Fibroblast of pulmonary artery (primary cell): ENCODE measurements at places on chromosomes 5 and 9.

- no peak for DNase-seq
These were observed 34.8 kb downstream of the VAV2 start for GRCh38 chr9:133957328-133957727.

DNA sequence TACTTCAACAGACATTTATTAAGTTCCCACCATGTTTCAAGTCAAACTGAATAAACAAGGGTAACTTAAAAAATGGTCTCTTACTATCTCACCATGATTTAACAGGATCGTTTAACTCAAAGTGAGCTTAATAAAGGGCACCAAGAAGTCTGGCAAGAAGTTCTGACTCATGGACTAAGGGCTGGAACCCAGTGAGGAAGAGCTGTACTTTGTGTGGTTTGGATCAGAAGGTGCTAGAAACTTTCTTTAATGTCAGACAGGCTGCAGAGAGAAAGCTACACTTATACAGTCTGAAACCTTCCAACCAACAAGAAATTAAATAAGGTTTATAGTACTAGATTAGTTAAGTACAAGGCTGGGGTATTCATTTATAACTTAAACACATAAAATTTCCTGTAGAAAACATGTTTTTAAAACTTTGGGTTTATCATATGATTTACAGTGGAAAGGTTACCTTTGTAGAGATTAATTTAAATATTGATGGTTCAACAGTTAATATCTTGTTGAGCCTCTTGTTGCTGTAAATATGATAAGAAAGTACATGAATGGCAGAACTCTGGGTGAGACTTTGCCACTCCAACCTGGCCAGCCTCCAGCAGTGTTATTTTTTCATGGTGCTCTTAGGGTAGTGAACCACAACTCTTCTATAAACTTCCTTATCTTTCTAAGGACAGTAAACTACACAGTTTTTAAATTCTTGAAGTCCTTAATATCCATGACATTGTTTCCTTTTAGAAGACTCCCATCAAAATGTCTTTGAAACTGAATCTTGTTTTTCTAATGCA lies 162.8 kb downstream of the MAN2A1 start:
- no peak for DNase-seq

DNA sequence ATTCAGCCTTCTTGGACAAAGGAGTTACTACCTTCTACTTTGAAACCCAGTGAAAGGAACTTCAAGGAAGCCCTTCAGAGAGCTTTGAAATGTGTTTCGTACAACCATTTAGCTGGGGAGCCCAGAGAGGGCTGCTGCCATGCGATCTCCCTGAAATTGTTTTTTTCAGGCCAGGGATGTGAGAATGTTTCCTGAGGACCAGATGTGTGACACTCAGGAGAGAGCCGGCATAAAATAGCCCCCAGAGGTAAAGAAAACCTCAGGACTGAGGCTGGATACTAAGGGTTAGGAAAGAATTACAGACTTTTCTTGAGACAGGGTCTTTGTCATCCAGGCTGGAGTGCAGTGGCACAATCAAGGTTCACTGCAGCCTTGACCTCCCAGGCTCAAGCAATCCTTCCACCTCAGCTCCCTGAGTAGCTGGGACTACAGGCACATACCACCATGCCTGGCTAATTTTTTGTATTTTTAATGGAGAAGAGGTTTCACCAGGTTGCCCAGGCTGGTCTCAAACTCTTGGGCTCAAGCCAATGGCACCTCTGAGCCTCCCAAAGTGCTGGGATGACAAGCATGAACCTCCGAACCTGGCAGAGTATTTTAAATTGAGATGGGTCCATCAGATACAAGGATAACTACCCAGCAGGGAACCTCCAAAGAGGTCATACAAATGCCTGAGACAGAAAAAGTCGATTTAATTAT lies 8.4 kb downstream of the RPL37 start:
- DNase-seq = no peak

GRCh38 chr9:131276094-131276888 lies at the start of gene FAM78A:
Gene FAM78A (minus strand): TSS chr9:131276510. CDS start chr9:131276179, 331 bp downstream.
- no peak for DNase-seq

- DNase-seq = no peak
These were observed 19.4 kb downstream of the PSAT1 start for GRCh38 chr9:78316166-78316892.

DNA sequence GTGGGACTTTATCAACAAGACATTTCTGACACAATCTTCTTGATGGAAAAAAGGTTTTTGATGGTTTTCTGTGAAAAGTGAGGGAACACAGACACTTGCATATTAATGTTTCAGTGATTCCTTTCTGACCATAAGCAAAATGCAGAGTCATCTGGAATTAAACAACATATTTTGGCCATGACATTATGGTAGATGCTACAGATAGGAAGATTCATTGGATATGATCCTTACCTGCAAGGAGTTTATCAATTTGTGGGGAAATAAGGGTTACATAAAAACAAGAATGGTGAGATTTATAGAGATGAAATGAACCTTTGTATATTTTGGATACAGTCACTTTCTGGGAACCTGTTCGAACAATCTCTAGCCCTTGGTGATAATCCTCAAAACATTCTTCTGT lies 155.3 kb upstream of the GNA14 start:
- DNase-seq = no peak

DNA sequence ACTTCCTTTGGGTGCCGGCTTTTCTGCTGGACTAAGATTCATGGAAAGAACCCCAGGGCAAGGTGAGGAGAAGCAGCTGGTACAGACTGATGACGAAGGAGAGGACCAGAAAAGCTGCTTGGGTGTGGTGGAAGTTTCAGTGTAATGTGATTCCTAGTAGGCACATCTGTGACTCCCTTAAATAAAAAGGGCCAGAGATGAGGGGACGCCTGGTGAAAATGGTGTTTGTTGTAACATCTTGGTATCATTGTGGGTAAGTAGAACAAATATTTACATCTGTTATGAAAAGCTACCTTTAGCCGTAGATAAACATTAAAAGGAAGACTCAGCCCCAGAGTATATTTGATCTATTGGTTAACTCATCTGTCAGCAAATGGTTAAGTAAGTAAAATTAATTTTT lies 33.8 kb downstream of the OTULINL start:
- DNase-seq = no peak

DNA sequence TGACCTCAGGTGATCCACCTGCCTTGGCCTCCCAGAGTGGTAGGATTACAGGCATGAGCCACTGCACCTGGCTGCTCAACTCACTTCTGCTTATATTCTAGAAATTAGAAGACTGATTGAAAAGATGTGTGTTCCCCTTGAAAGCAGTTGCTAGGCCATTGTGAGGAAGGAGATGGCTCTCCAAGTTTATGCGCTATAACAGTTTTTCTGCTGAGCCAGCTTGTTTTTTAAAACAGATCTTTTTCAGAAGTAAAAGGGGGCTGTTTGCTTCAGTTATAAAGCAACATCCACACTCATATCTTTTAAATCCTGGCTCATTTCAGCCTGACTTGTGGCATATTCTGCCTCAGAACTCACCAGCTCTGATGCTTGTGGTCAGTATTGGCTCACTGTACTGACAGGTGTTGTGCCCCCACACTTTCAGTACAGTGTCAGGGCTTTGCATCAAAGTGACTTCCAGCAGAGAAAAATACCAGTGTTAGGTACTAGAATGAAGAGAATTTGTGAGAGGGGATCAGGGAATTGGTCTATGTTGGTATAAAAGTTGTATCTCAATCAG lies 49.4 kb downstream of the NUP214 start:
- no peak for DNase-seq

- no peak for DNase-seq
These were observed 114.0 kb downstream of the DNAH5 start for GRCh38 chr5:13830536-13830935.

GRCh38 chr9:129334105-129334935 lies 156.3 kb upstream of the IER5L start:
- peak; percentile 98 for DNase-seq

DNA sequence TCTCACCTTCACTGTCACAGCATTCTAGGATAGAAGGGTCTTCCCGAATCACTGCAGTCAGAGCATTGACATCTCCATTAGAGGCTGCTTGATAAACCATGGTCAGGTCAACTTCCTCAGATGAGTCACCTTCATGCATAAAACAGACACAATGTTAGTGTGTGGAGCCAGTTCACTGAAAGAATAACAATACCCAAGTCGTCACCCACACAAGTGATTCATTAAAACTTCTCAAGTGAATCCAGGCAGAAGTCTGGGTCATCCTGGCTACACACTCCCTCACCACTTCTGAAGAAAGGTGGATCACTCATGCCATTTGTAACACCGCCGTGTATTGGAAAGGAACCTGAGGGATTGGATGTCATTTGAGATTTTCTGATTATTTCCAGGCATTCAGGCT lies 49.6 kb downstream of the ANKRD55 start:
- DNase-seq = peak; percentile 92

GRCh38 chr5:136192526-136193321 lies at the start of gene SMIM32:
Gene SMIM32 (minus strand): TSS chr5:136193162. CDS start chr5:136192524, 638 bp downstream.
- DNase-seq = peak; percentile 7

GRCh38 chr5:145539201-145539600 lies 295.9 kb downstream of the PRELID2 start:
- no peak for DNase-seq

DNA sequence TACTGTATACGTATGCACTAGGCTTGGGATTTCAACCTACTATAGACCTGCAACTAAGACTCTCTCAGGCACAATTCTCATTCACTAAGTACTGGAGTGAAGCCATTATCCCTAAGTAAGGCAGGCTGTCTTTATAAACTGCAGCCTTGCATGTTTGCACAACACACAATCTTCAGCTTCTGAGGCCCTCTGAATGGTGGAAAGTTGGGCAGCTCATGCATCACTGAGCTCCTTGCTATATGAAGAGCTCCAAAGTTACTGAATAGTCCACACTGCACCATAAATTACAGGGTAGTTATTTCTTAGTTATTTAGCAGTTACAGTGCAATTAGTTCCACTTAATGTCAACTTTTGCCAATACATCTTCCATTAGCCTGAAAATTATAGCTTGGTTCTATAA lies 384.6 kb downstream of the BRINP1 start:
- no peak for DNase-seq

GRCh38 chr5:181173027-181173419 lies 25.6 kb downstream of the OR2V2 start:
- no peak for DNase-seq

DNA sequence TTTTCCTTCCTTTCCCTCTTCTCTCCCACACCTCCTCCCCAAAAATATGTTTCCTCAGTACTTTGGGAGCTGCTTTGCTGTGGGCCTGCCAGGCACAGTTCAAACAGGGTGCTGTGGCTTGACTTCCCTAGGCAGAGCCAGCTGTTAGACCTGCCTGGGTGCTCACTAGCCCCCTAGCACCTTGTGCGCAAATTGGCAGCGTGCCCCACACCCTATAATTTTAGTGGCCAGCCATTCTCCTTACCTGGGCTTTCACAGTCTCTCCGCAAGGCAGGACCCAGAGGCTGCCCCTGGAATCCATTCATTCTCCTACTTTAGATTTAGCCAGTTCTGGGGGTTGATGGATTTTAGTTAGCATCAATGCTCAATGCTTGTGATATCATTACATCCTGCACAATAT lies 72.3 kb downstream of the ANGPTL2 start:
- DNase-seq = no peak

DNA sequence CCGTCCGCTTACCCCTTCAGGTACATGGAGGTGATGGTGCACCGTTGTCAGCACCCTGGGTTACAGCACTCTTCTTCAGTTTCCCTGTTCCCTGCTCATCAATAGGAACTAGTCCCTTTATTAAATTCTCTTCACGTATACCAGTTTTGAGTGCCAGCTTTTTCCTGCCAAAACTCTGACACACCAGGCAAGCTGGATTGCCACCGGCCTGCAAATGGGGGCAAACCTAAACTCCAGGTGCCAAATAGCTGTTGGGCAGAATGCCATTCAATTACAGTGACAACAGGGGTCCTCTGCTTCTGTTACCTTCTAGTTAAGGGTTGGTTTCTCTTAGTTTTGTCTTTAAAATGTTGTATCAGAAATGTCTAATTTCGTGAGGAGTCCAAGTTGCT lies 400.4 kb downstream of the OSTF1 start:
- DNase-seq = no peak

DNA sequence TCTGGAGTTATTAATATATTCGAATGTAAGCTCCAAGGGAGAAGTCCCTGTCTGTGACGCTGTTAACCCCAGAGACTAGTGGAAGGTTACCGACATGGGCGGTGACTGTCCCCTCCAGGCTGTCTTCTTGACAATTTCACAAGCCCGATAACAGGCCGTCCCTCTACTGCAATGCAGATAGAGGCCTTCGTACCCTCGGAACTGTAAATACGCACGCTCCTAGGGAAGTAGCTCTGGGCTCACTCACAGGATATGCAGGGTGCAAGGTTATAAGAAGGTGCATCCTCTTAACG lies 680 bp upstream of the RFK start:
- no peak for DNase-seq

DNA sequence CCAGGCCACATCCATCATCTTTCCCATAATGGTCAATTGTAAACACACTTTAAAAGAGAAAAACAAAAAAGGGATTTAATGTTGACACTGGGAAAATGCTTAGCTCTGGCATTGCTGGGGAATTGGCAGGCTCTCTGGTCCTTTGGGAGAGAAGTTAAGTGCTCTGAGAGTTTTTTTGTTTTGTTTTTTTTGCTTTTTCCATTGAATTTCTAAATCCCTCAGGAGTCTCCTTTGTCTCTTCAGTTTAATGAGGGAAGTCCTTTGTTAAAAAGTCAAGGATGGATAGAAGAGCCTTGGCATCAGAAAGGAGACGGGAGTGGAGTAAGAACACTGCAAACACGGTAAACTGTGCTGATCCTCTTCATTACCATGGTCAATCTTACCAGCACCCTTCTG lies 7.1 kb upstream of the HAND1 start:
- DNase-seq = no peak

DNA sequence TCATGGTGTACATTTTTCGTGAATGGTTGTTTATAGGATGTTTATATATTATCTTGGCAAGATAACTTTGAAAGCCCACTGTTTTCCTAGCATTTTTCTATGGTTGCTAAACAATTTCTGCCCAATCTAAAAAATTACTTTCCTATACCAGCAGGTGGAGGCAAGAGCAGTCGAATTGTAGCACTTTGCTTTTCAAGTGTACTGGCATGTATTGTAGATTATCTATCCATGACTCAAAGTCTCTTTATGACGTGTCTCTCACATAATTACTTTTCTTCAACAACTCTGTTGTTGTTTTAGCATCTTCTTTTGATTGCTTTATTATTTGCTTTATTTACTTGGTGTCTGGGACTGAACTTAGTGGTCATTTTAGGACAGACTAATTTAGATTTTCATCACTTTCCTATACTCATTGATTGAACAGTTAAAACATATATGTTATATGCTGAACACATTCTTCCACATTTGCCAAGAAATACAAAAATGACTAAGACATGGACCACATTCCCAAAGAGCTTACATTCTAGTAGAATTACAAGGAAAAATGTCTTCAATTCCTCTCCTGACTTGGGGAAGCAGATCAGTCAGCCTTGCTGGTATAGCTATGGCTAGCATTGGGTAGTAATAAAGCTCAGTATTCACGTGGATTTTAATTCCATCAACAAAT lies 20.7 kb downstream of the NLN start:
- DNase-seq = peak; percentile 82
